ENCODE measurements at places on chromosomes 13 and 19. TPM values are rescaled to one million over a fixed set of nuclear protein-coding genes. Genes with fewer than 3 reads are reported as not detected.

The ZNF776 gene
- total RNA-seq, result 6.8 TPM

The CELF5 gene
- not detected for total RNA-seq

DNA sequence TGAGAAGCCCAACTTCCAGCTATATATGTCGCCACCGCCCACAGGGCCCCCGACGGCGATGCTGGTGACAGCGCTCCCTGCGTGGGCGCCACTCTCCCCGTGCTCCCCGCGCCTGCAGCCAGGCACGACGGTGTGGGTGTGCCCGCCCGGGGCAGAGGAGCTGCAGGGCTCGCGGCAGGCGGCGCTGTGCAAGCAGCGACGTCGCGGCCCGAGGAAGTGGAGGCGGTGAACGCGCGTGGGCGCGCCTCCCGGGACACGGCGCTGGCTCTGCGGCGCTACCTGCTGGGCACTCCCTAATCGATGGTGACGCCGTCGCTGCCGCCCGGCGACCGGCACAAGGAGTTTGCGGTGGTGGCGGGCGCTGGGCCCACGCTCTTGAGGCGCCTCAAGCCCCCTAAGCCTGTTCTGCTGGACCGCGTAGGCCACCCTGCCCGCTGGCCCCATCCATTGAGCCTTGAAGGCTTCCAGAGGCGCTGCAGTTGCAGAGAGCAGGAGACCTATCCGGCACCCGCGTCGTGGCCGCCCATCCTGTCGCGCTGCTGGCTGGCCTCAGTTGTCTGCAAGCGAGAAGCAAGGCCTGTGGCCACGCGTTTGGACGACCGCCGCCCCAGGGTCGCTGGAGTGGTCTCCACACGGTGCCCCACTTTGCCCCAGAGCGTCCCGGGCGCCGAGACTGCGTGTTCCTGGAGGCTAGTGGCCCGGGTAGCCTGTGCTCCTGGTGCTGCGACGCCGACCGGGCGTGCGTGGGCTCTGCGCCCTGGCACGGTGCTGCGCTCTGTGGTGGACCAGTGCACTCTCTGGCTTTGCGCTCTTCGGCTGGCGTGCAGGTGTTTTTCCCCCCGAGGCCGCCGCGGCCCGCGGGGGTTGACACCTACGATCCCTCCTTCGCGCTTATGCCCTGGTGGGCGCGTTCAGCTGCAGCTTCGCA, 23.1 kb downstream of the LRFN3 start:
- peak; percentile 81 for ATAC-seq

DNA sequence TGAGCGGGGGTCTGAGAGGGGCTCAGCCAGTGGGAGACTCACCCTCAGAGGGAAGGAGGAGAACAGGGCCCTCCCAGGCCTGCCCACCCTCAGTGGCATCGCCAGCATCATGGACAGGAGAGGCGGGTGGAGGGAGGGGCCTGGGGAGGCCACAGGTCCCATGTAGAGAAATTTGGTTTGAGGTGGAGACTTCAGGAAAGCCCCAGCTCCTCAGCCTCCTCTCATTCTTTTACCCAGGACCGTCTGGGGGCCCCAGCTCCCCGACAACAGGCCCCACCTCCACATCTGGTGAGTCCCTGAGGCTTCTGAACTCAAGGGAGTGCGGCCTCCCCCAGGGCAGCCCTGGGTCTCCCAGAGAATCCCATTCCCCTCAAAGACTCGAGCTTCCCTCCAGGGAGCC, 3.1 kb downstream of the LILRB1 start:
- no peak for ATAC-seq

GRCh38 chr13:40502236-40502635, 164.2 kb downstream of the FOXO1 start:
- ATAC-seq, result no peak

GRCh38 chr19:2167896-2168618, 4.3 kb downstream of the DOT1L start:
- no peak for ATAC-seq

GRCh38 chr13:42986176-42986574, 5.9 kb downstream of the EPSTI1 start:
- no peak for ATAC-seq

GRCh38 chr19:2302319-2303210, 5.4 kb downstream of the LINGO3 start:
- peak; percentile 38 for ATAC-seq

- no peak for ATAC-seq
Measured at GRCh38 chr19:32543115-32543900, 37.7 kb upstream of the PDCD5 start.

- ATAC-seq, result no peak
Measured at GRCh38 chr13:27425158-27425917, 919 bp downstream of the GTF3A start.

DNA sequence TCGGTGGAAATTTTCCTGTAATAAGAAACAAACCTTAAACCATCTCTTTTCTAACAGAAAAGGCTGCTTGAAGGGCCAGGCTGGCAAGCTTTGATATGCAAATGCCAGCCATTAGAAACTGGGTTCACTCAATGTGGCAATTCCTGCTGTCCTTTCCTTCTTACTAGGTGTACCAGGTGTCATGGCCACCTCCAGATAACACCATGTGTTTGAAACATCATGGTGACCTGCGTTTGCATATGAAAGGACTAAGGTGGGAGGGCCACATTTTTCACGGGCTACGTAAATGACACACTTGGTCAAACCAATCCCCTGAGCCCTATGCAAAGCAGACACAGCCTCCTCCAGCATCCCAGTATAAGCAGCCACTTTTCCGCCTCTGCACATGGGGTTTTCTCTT, 789.1 kb upstream of the SLITRK5 start:
- no peak for ATAC-seq
